Stimulated activated CD8-positive, alpha-beta memory T cell treated with anti-CD3 and anti-CD28 coated beads, Interleukin-15, amount 100 ng/mL, for 4 hours (primary cell): ENCODE measurements at places on chromosomes 2 and 18.

- no peak for DNase-seq
These were observed 89.0 kb downstream of the RAPH1 start for GRCh38 chr2:203446071-203446481.

- DNase-seq, result no peak
These were observed 800.5 kb downstream of the CBLN2 start for GRCh38 chr18:71743634-71744033.

GRCh38 chr2:2840681-2841300, 509.7 kb upstream of the MYT1L start:
- DNase-seq, result no peak

GRCh38 chr2:68799140-68800026, 64.8 kb downstream of the ARHGAP25 start:
- no peak for DNase-seq

GRCh38 chr2:30472326-30472725, 25.3 kb downstream of the LCLAT1 start:
- no peak for DNase-seq

DNA sequence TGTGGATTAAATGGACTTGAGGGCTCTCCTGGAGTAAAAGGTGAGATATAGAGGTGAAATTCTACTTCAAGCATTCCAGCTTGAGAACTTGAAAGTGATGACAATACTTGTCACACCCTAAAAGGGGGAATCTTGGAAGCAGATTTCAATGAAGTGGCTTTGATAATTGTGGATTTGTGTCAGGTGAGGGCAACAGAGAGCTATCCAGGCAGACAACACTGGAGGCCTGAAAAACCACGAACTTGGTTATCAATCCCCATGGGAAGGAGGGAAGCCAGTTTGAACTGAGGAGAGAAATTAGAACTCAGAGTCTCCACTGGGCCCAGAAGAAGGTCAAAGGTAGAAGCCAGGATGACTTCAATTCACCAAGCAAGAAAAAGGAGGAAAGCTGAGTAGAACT, 263.9 kb downstream of the FIGN start:
- no peak for DNase-seq
